Stimulated activated CD8-positive, alpha-beta memory T cell treated with anti-CD3 and anti-CD28 coated beads, Interleukin-12 subunit alpha, Interleukin-12 subunit beta, amount 100 ng/mL, for 1 hour (primary cell): ENCODE measurements at places on chromosomes 4 and X.

GRCh38 chr4:163331629-163332376 lies 593 bp downstream of the NPY1R start:
- no peak for DNase-seq

GRCh38 chr4:124941267-124941666 lies 228.7 kb upstream of the ANKRD50 start:
- DNase-seq: no peak

DNA sequence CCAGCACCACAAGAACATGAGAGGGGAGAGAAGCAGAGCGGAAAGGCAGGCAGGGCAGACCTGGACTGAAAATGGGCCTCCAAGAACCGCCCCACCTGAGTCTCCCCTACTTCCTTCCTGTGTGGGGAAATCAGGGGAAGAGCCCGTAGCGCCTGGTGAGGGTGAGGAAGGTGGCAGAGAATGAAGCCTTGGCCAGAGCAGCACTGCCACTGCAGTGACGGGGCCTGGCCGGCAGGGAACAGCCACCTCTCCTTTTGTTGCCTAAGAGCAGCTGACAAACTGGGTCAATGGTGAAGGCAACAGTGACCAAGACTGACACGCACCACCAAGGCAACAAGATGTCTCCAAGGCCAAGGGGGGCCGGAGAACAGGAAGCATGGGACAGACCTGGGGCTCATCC lies 58.4 kb upstream of the CBR4 start:
- no peak for DNase-seq

- no peak for DNase-seq
Observed at GRCh38 chr4:23631255-23631950, 258.4 kb downstream of the PPARGC1A start.

GRCh38 chr4:123361195-123361861 lies 35.3 kb upstream of the SPRY1 start:
- DNase-seq: no peak

DNA sequence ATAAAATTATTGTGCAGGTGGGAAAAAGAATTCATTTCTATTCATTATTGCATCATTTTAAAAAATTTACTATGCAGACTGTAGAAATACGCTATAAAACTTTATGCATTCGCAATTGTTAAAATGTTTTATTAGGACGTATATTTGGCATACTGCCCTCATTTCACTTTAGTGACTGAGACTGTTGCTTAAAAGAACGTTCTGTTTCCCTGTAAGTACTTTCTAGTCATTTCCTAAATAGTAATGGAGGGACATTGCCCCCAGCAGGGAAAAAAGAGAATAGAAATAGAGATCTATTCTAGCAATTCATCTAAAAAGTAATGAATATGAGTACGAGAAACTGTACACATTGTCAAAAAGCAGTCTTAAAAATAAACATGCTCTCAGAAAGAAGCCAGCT lies 1295.8 kb upstream of the TENM3 start:
- no peak for DNase-seq

- DNase-seq: no peak
Observed at GRCh38 chr4:27692158-27692557, 831.5 kb downstream of the STIM2 start.

GRCh38 chr4:4761128-4761982 lies 98.1 kb upstream of the MSX1 start:
- DNase-seq: no peak

GRCh38 chr4:112332398-112332797 lies 35.2 kb downstream of the ALPK1 start:
- no peak for DNase-seq

DNA sequence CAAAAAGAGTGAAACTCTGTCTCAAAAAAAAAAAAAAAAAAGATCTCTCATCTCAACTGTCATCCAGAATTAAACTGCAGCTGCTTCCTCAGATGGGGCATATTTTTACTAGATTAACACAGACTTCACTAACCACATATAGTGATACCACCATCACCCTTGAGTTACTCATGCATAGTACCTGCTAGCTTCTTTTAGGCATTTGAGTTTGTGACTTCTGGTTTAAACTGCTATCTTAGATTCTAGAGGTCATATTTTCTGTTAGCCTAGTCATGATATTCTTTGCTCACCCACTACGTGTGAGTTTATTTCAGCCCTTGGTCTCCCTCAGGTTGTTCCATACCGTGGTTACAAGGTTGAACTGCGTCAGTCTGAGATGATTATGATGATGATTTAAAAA lies 154.9 kb upstream of the BMP3 start:
- DNase-seq: no peak

- no peak for DNase-seq
Observed at GRCh38 chrX:154125391-154126040, 18.5 kb upstream of the OPN1LW start.

DNA sequence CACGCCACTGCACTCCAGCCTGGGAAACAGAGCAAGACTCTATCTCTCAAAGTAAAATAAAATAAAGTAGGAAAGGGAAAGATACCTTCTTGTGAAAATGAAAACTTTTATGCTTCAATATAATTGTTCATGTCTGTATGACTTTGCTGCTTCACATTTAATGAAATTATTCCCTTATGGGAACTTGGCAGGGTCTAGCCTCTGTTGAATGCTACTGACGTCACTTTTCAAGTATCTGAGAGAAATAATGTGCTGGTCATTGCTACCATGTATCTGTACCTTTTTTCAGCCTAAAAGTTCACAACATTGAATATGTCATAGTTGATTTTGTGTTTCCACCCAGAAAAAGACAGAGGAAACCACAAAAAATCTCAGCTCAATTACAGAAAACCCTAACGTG lies 65.2 kb downstream of the PRDM5 start:
- no peak for DNase-seq

- DNase-seq: no peak
Observed at GRCh38 chr4:94641702-94642560, 115.8 kb upstream of the BMPR1B start.

GRCh38 chr4:156790866-156791265 lies 180.7 kb downstream of the PDGFC start:
- DNase-seq: no peak

GRCh38 chr4:113384600-113384999 lies 335.1 kb downstream of the ANK2 start:
- DNase-seq: no peak

DNA sequence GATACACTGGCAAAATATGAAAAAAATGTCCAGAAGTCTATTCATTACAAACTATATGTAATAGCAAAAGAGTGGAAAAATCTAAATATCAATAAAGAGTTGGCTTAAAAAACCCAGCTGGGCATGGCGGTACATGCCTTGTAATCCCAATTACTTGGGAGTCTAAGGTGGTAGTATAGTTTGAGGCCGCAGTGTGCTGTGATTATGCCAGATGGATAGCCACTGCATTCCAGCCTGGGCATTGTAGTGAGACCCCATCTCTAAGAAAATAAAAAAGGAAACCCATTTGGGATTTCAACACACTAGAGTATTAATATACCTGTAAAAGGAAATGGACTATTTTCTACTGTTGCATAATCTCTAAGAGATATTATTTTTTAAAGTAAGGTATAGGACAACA lies 45.4 kb downstream of the AFF1 start:
- DNase-seq: no peak

DNA sequence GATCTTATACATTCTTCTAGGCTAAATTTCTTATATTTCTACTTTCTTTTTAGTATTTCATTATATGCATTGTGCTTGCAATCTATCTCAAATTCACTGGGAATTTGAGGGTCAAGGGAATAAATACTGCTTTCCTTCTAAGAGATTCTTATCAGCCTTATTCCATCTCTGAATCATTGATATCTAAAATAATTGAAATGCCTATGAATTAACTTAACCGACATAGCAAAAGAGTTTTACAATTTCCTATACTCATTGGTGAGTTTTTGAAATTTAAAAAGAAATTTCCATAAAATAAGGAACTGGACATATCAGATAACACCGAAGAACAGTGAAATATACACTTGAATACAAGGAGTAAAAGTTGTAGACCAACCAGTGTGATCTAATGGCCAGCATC lies 373.7 kb downstream of the NAF1 start:
- no peak for DNase-seq

DNA sequence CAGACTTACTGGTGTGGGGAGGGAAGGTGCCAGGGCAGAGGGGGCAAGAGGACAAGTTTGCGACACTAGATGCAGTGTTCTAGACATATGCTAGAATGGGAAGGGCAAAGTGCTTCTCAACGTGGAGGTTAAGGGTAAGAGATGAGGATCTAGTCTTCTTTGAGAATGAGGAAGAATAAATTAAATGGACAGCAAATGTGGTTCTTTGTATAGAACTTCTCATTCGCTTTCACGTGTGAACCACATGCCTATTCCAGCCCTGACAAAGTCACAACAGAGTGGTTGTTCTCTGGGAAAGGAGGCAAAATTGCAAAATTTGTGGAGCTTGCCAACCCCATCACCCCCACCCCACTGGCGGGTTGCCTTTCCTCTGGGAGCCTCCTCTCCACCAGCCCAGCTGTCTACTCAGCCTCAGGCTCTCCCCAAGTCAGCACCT lies 1.5 kb upstream of the ANXA5 start:
- no peak for DNase-seq
